Endodermal cell (in vitro differentiated cells): ENCODE measurements at places on chromosomes 4 and X. TPM values are rescaled to one million over a fixed set of nuclear protein-coding genes. Genes with fewer than 3 reads are reported as not detected.

Gene CDK16
- total RNA-seq = 235 and 245 TPM in 2 replicates

Gene PLCXD1
- total RNA-seq = 60.4 and 70.3 TPM in 2 replicates

Gene ATP1B4
- total RNA-seq = not detected in 3 replicates

GRCh38 chrX:16196829-16197228, 29.5 kb downstream of the MAGEB17 start:
- no peaks in the 10 kb centered on the region for H3K4me1 ChIP-seq
- H3K36me3 ChIP-seq = no peaks in the 10 kb centered on the region
- no peak for DNase-seq
- no peak overlapping the region for H3K4me3 ChIP-seq

- DNase-seq = peak; percentile 55
- H3K4me3 ChIP-seq = no peak overlapping the region
- no peaks in the 10 kb centered on the region for H3K36me3 ChIP-seq
- H3K27me3 ChIP-seq = no peaks in the 10 kb centered on the region
- no peaks in the 10 kb centered on the region for H3K4me1 ChIP-seq
Measured at GRCh38 chrX:151754047-151754429, 19.5 kb downstream of the CNGA2 start.

Gene CENPE
- total RNA-seq = 23.8 to 40.9 TPM (median 39.6 TPM) in 3 replicates

DNA sequence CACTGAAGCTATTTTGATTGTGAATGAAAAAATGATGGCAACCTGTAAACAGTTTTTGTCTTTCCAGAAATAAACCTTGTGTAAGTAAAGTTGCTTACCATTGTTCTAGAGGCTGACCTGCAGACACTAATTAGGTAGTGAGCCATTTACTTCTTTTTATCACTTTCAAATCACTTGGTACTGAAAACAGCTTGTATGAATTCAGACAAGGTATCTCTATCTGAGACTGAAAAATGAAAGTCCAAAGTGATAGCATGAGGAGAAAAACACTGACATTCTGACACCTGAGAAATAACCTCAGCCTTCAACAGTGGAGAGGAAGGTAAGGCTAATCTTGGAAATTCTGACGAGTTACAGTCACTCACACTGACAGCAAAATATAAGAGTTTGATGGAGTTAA, 238.8 kb downstream of the GPC3 start:
- no peak for DNase-seq
- no peaks in the 10 kb centered on the region for H3K4me1 ChIP-seq
- no peaks in the 10 kb centered on the region for H3K36me3 ChIP-seq

GRCh38 chr4:4491396-4491893, 50.4 kb downstream of the STX18 start:
- H3K27me3 ChIP-seq = no peaks in the 10 kb centered on the region
- no peak overlapping the region for H3K27ac ChIP-seq
- no peaks in the 10 kb centered on the region for H3K36me3 ChIP-seq
- H3K4me3 ChIP-seq = no peak overlapping the region
- DNase-seq = no peak

Gene NUP62CL
- total RNA-seq = 8.5 to 12.5 TPM (median 12.5 TPM) in 3 replicates

Gene MAGED4
- 74.5 to 96.5 TPM (median 84.0 TPM) in 3 replicates for total RNA-seq

GRCh38 chrX:144275367-144275766, 391.5 kb downstream of the UBE2NL start:
- DNase-seq = no peak
- no peaks in the 10 kb centered on the region for H3K36me3 ChIP-seq
- H3K27me3 ChIP-seq = no peaks in the 10 kb centered on the region
- no peaks in the 10 kb centered on the region for H3K4me1 ChIP-seq

Gene CITED1
- total RNA-seq = 0.93 TPM in 1 of 3 replicates, not detected in the others

DNA sequence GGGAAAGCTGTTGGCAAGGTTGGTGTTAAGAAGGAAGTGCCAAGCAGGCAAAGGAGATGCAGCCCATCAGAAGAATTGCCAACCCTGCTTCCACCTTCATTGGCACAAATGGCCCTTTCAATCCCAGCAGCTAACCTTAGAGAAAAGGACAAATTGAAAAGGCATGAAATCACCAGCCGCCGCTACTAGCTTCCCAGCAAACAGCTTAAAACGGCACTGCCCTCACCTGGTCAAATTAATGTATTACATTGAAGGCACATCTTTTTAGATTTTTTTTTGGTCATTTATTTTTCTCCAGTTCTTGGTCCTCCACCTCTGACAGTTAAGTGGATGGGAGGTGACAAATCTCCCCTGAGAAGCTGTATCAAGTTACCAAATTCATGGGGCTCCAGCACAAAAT, 51.0 kb upstream of the NHSL2 start:
- no peak overlapping the region for H3K4me3 ChIP-seq
- no peaks in the 10 kb centered on the region for H3K36me3 ChIP-seq
- peak; percentile 67 for DNase-seq
- H3K27ac ChIP-seq = no peak overlapping the region

GRCh38 chr4:55030589-55030988, 94.8 kb downstream of the KDR start:
- no peaks in the 10 kb centered on the region for H3K36me3 ChIP-seq
- no peak overlapping the region for H3K27ac ChIP-seq
- H3K4me3 ChIP-seq = no peak overlapping the region
- H3K27me3 ChIP-seq = no peaks in the 10 kb centered on the region

GRCh38 chrX:5683996-5684395, 544.7 kb downstream of the NLGN4X start:
- no peaks in the 10 kb centered on the region for H3K4me1 ChIP-seq
- no peak for DNase-seq
- H3K36me3 ChIP-seq = no peaks in the 10 kb centered on the region

GRCh38 chr4:74873545-74874301, 59.2 kb upstream of the PARM1 start:
- peaks cover 5% of the 10 kb centered on the region for H3K4me1 ChIP-seq
- H3K36me3 ChIP-seq = no peaks in the 10 kb centered on the region
- H3K27me3 ChIP-seq = no peaks in the 10 kb centered on the region
- peak overlapping the region; percentile 29 for H3K27ac ChIP-seq
- peak; percentile 42 for DNase-seq

GRCh38 chrX:70336767-70337166, 46.9 kb downstream of the KIF4A start:
- DNase-seq = no peak
- H3K4me3 ChIP-seq = no peak overlapping the region
- no peaks in the 10 kb centered on the region for H3K27me3 ChIP-seq
- no peak overlapping the region for H3K27ac ChIP-seq

DNA sequence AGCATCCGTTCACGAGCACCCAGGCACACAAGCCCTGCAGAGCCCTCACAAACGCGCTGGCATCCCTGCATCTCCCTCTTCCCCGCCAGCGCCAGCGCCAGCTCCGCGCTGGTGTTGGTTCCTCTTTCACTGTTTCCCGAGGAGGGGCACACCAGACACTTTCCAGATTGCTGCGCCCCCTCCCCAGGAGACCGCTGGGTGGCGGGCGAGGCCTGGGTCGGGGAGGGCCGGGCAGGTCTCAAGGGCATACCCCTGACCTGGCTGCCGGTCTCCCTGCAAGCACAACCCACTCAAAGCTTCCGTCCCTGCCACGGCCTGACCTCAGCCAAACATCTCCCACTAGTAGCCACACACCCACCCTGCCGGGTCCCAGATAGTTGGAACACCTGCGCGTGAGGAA, 2.2 kb upstream of the NKX1-1 start:
- H3K4me3 ChIP-seq = no peak overlapping the region
- H3K27me3 ChIP-seq = peaks cover 100% of the 10 kb centered on the region
- no peaks in the 10 kb centered on the region for H3K36me3 ChIP-seq
- no peak overlapping the region for H3K27ac ChIP-seq

Gene PROM1
- total RNA-seq = 49.9 and 51.6 TPM in 2 replicates

Gene GALNTL6
- total RNA-seq = 0.11 TPM in 1 of 2 replicates, not detected in the other

Gene TEX13B
- 0.25 TPM in 1 of 2 replicates, not detected in the other for total RNA-seq

Gene PLXNB3
- total RNA-seq = 0.29 and 1.1 TPM in 2 replicates

DNA sequence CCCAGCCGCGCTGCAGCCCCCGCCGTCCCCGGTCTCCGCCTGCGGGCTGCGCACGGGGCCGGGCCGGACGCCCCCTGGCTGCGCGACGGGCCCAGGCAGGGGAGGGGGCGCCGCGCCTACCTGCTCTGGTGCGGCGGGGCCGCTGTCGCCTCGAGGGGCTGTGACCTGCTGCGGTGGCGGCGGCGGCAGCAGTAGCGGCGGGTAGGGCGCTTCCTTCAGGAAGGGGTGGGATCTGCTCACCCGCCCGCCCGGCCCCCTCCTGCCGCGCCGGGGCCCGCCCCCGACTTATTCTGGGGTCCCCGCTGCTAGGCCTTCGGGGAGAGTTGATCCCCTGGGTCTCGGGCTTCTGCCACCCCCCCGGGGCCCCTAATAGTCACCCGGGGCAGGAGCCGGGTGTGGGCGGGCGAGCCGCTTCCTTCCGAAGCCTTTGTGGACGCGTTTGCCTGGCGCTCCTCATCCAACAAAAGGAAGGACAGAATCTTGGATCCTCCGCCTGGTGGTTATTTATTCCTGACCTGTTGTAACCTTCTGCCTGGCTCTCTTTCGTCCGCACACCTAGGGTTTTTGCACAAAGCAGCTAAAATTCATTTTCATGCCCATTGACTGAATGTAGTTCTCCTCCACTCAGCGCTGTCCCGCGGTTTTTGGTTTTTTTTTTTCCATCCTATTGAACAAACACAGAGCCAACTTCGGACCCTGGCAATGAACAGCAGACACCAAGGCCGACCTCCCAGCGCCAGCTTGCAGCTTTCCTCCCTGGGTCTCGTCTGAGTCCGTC, at the start of gene TMEM150C:
TMEM150C (minus strand) TSS at position 203 of the 778 bp plus-strand sequence. CDS start 57,331 bp downstream, outside the sequence.
- DNase-seq = peak; percentile 88
- no peaks in the 10 kb centered on the region for H3K36me3 ChIP-seq
- no peaks in the 10 kb centered on the region for H3K27me3 ChIP-seq
- no peak within 1 kb of the TSS for H3K27ac ChIP-seq
- peak within 1 kb of the TSS; percentile 82 for H3K4me3 ChIP-seq
- peaks cover 4% of the 10 kb centered on the region for H3K4me1 ChIP-seq

Gene RASSF6
- 1.2 and 2.6 TPM in 2 replicates for total RNA-seq

DNA sequence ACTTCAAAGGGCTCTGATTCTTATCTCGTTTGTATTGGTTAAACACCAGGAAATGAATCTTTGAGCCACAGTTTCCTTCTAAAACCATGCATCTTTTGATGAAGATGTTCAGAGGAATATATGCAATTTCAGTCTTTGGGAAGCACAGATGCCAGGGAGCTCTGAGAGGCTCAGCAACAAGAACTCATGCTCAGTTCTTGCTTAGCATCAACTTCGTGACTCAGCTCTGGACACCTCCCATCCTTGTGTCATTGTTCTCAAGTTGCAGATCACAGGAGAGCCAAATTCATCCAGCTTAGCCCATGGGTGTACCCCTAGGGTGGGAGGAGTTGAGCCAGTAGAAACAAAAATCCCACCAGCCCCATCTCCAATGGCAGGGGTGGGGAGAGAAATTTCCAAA, 219.6 kb upstream of the MAOA start:
- no peak overlapping the region for H3K4me3 ChIP-seq
- no peak overlapping the region for H3K27ac ChIP-seq
- H3K4me1 ChIP-seq = no peaks in the 10 kb centered on the region

- no peaks in the 10 kb centered on the region for H3K36me3 ChIP-seq
- no peak overlapping the region for H3K27ac ChIP-seq
- H3K4me1 ChIP-seq = no peaks in the 10 kb centered on the region
- H3K27me3 ChIP-seq = no peaks in the 10 kb centered on the region
- no peak overlapping the region for H3K4me3 ChIP-seq
Measured at GRCh38 chrX:39195156-39195555, 393.9 kb downstream of the MID1IP1 start.

DNA sequence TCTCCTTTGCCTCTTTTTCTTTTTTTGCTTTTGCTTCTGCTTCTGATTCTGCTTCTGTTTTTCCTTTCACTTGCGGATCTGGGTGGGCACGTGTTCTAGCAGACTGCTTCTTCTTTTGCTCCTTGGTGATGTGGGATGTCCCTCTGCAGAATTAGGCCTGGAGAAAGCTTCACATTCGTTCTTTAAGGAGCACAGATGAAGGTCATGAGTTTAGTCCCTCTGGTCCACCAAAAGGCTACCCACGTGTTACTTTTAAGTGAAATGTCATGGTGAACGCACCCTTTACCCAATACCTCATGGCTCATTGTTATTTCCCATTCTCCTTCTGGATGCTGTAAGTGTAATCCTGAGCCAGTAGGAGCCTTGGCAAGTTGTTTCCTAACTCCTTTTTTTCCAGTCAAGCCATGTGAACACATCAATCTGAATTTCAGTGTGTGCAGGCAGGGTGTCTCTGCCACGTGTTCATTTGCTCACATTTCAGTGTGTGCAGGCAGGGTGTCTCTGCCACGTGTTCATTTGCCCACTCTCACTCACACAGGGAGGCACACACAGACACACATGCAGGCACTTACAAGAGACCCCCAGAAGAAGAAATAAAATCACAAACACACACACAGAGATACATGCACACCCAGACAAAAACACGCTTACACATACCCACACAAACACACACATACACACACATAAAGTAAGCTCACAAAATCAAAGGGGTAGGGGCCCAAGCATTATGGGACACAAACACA, 36.9 kb downstream of the NBDY start:
- H3K4me3 ChIP-seq = no peak overlapping the region
- no peaks in the 10 kb centered on the region for H3K36me3 ChIP-seq
- no peak overlapping the region for H3K27ac ChIP-seq
- no peaks in the 10 kb centered on the region for H3K4me1 ChIP-seq
- H3K27me3 ChIP-seq = no peaks in the 10 kb centered on the region
- DNase-seq = no peak

Gene IL21
- not detected in 2 replicates for total RNA-seq
